ENCODE measurements at places on chromosomes 12 and 14.

GRCh38 chr12:19428246-19428645 lies 11.0 kb upstream of the AEBP2 start:
- H3K36me3 ChIP-seq: peaks cover 20% of the 10 kb centered on the region
- peak; percentile 19 for DNase-seq
- no peaks in the 10 kb centered on the region for H3K4me1 ChIP-seq
- no peak overlapping the region for H3K4me3 ChIP-seq
- H3K27ac ChIP-seq: no peak overlapping the region

DNA sequence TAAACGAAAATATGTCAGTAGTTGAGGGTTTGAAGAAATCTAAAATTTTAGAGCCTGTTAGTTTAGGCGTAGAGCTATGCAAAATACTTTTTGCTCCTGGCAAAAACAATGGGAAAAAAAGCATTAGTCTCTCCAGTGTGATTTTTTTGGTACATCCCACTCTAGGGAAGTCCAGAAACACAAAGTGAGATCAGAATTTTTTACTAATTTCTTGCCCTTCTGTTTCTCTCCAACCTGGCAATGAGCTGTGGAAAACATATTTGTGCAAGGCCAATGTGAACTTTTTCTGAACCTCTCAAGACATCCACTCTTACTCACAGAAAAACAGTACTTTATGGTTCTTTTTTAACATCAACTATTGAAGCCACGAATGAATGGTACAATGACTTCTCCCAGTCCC lies 56.9 kb upstream of the DCN start:
- no peak overlapping the region for H3K4me3 ChIP-seq
- no peaks in the 10 kb centered on the region for H3K36me3 ChIP-seq
- H3K27ac ChIP-seq: no peak overlapping the region
- H3K27me3 ChIP-seq: no peaks in the 10 kb centered on the region
- no peaks in the 10 kb centered on the region for H3K4me1 ChIP-seq
- DNase-seq: no peak

DNA sequence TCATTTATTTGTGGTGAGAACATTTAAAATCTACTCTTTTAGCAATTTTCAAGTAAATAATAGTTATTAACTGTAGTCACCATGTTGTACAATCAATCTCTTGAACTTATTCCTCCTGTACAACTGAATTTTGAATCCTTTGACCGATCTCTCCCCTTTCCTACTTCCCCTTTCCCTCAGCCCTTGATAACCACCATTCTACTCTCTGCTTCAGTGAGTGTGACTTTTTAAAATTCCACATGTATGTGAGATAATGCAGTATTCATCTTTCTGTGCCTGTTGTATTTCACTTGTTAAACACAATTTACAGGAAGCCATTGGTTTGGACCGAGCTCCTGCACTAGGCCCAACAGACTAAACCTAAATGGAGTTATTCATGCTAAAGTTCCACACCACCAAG lies 458.9 kb upstream of the PDE3A start:
- H3K36me3 ChIP-seq: no peaks in the 10 kb centered on the region
- DNase-seq: no peak
- no peak overlapping the region for H3K27ac ChIP-seq
- H3K4me1 ChIP-seq: no peaks in the 10 kb centered on the region

DNA sequence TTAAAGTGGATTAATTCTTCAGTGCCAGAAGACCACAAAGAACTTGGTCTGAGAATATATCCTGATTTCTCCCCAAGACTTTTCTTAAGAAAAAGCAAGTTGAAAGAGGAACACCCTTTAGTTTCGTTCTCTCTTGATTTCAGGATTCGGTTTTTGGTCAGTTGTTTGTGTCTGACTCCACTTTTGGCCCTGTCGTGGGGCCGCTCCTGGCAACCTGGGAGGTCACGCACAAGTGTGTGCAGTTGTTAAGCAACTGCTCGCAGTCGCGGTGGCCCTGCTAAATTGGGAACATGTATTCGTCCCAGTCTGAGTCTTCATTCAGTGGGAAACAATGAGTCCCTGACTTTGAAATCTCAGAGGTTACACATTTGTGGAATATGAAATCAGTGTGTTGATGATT lies 68.7 kb downstream of the RGS6 start:
- H3K4me1 ChIP-seq: no peaks in the 10 kb centered on the region
- H3K27ac ChIP-seq: no peak overlapping the region
- H3K27me3 ChIP-seq: no peaks in the 10 kb centered on the region
- DNase-seq: no peak

GRCh38 chr14:26765768-26766520 lies 168.1 kb upstream of the NOVA1 start:
- H3K27me3 ChIP-seq: no peaks in the 10 kb centered on the region
- H3K4me3 ChIP-seq: no peak overlapping the region
- no peaks in the 10 kb centered on the region for H3K36me3 ChIP-seq
- no peak for DNase-seq
- no peak overlapping the region for H3K27ac ChIP-seq
- no peaks in the 10 kb centered on the region for H3K4me1 ChIP-seq

- no peak for DNase-seq
- peaks cover 30% of the 10 kb centered on the region for H3K36me3 ChIP-seq
- no peak overlapping the region for H3K27ac ChIP-seq
- no peaks in the 10 kb centered on the region for H3K27me3 ChIP-seq
These were observed 101.0 kb downstream of the DERA start for GRCh38 chr12:16012117-16012516.

DNA sequence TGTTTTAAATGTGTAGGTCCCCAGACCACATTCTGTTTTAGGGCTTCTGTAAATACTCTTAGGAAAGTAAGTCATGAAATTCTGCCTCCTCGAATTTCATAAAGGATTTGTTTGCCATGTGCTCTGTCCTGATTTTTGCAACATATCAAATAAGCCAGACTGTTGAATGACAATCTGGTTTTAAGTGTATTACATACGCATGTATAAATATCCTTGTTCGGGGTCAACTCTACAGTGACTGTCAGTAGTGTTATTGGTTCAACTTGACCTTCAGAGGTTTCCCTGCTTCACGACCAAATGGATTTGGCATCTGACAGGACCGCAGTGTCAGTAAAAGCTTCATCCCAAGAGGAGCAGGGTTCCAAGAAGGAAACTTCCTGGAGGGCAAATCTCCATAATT lies 52.7 kb downstream of the PPM1A start:
- H3K27me3 ChIP-seq: no peaks in the 10 kb centered on the region
- H3K4me1 ChIP-seq: peaks cover 11% of the 10 kb centered on the region
- H3K27ac ChIP-seq: no peak overlapping the region
- no peak for DNase-seq
- H3K4me3 ChIP-seq: no peak overlapping the region
- peaks cover 6% of the 10 kb centered on the region for H3K36me3 ChIP-seq

GRCh38 chr12:104371043-104371870 lies 67.7 kb downstream of the EID3 start:
- H3K27ac ChIP-seq: peak overlapping the region; percentile 52
- H3K36me3 ChIP-seq: peaks cover 16% of the 10 kb centered on the region
- H3K27me3 ChIP-seq: no peaks in the 10 kb centered on the region
- DNase-seq: peak; percentile 79

DNA sequence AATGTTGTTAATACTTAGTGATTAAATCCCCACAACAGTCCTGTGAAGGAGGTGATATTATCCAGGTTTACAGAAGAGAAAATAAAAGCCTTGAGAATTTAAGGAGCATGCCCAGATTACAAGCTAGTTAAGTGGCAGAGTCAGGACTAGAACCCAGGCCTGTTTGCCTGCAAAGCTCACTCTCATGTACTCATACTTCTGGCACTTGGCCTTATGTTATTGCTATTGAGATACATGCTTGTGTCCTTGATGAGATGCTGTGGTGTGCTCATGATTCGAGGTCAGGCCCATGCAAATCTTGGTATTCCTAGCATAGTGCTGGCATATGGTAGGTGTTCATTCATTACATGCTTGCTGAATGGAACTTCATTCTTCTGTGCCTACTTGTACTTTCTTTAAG lies 7.6 kb upstream of the EID3 start:
- peaks cover 2% of the 10 kb centered on the region for H3K4me1 ChIP-seq
- H3K27ac ChIP-seq: no peak overlapping the region
- no peak for DNase-seq
- H3K4me3 ChIP-seq: no peak overlapping the region
- no peaks in the 10 kb centered on the region for H3K27me3 ChIP-seq

DNA sequence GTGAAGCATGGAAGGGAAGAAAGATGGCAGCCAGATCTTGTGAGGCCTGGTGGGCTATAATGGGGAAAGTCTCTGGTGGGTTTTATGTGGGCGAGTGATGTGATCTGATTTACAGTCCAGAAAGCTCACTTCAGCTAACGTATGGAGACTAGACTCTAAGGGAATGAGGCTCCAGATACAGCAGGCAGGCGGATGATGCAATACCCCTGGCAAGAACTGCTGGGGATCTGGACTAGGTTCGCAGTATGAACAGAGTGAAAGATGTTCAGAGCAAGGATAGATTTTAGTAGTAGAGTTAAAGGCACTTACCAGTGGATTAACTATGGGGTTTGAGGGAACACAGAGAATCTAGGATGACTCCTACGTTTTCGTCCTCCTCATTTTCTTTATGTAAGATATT lies 253.1 kb downstream of the ANO2 start:
- H3K36me3 ChIP-seq: peaks cover 1% of the 10 kb centered on the region
- no peaks in the 10 kb centered on the region for H3K27me3 ChIP-seq
- DNase-seq: no peak
- H3K4me1 ChIP-seq: no peaks in the 10 kb centered on the region

GRCh38 chr12:53069621-53070410 lies 9.4 kb downstream of the SPRYD3 start:
- peaks cover 22% of the 10 kb centered on the region for H3K36me3 ChIP-seq
- H3K27me3 ChIP-seq: no peaks in the 10 kb centered on the region
- DNase-seq: peak; percentile 29
- H3K4me3 ChIP-seq: no peak overlapping the region
- no peak overlapping the region for H3K27ac ChIP-seq

DNA sequence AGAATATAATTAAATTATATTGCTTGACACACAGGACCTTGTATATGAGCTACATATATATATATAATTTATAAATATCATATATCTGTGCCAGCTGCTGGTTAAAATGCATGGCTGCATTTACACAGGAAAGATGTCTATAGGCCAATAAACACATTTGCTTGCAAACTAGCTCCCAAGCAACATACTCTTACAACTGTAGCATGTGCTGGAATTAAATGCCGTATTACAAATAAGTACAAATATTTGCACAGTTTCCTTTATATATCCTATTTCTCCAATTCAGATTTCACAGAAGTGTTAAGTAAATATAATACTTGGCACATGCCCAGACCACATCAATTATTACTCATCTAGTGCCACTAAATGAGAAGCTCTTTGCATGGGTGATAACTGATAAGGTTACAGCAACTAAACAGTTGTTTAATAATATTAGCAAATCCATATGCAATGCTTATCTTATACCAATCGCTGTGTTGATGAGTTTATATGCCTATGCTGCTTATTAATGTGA lies 66.7 kb upstream of the E2F7 start:
- H3K27me3 ChIP-seq: no peaks in the 10 kb centered on the region
- no peak overlapping the region for H3K4me3 ChIP-seq
- no peak overlapping the region for H3K27ac ChIP-seq
- H3K4me1 ChIP-seq: no peaks in the 10 kb centered on the region
- DNase-seq: no peak

GRCh38 chr12:119700078-119700477 lies 32.1 kb downstream of the PRKAB1 start:
- H3K4me1 ChIP-seq: no peaks in the 10 kb centered on the region
- no peaks in the 10 kb centered on the region for H3K27me3 ChIP-seq
- no peak for DNase-seq
- no peak overlapping the region for H3K4me3 ChIP-seq
- peaks cover 66% of the 10 kb centered on the region for H3K36me3 ChIP-seq
